ENCODE measurements at places on chromosomes 7 and 10.
A peak's percentile ranks its signal among the peaks of the same experiment; 100 is the strongest.

DNA sequence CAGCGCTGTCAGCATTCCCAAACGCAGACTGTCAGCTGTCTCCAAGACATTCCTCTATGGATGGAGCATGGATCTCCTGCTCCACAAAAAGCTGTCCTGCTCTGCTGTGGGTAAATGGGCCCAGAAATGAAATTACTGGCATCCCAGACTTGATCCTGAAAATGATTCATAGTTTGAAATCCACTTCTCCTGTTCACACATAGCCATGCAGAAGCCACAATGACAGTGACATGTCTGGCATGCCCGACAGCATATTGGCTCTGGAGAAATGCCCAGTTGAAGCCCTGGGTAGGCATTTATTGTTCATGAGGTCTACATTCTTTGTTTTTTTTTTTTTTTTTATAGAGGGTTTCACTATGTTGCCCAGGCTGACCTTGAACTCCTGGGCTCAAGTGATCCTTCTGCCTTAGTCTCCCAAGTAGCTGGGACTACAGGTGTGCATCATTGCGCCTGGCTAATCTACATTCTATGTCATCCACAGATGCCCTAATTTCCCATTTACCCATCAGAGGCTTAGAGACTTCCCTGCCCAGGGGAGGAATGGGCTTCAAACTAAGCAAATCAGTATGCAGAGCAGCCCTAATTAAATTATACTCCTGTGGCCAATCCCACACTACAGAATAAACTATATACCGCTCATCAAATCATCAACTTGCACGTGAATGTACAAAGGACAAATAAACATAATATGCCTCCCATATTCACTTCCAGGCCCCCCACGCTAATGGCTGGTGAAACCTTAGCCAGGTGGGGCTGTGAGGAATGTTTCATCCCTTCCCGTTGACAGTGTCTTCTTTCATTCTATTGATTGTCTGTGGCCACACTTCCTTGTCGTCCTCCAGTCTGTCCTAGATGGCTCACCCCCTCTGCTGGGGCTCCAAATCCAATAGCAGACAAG, 61.8 kb upstream of the EEPD1 start:
- no peak for DNase-seq

GRCh38 chr10:23981520-23982309, 227.2 kb upstream of the KIAA1217 start:
- no peak for DNase-seq

DNA sequence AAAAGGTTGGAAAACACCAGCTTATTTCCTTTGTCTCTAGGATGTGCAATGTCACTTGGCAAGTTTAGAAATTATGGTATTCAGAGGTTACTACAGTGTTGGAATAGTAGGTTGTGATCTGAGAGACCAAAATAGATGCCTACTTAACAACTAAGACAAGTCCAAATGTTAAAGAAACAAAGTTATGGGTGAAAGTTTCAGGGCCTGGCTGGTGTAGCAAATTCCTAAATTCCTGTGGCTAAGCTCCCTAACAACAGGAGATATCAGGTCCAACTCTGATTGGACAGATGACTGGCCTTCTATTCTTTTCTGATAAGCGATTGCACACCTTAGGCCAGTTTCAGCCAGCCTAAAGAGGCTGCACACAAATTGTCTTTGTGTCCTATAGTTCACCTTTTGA, 873.5 kb downstream of the REEP3 start:
- no peak for DNase-seq

DNA sequence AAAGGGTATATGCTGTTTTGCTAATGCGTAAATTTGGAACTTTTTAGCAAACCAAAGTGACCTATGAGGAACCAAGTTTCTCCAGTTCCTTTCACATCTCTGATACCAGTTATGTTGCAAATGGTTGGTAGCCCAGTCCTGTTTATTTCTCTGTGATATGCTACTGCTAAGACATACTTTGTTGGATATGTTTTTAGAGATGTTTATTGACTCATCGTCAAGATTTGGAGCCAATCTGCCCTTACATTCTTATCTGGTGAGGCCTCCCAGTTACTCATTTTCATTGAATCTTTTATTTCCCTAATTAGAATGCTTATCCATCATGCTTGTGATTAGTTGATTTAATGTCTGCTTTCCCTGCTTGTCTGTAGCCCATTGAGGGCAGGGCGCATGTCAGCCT, 58.9 kb downstream of the LRGUK start:
- DNase-seq: no peak

DNA sequence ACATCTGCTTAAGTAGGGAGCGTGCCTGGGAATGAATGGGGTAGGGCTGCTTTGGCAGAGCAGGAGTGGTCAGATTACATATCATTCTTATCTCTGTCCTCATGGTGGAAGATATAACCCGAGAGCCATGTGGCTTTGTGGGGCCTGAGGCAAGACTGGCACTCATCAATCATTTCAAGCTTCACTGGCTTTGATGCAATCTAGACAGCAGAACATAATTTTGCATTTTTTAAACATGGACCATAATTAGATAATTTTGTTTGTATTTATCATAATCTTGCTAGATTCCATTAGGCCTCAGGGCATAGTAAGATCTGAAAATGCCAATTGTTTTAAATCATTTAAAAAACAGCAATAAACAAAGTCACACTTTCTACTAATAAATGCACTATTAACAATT, 480.3 kb downstream of the NXPH1 start:
- no peak for DNase-seq

DNA sequence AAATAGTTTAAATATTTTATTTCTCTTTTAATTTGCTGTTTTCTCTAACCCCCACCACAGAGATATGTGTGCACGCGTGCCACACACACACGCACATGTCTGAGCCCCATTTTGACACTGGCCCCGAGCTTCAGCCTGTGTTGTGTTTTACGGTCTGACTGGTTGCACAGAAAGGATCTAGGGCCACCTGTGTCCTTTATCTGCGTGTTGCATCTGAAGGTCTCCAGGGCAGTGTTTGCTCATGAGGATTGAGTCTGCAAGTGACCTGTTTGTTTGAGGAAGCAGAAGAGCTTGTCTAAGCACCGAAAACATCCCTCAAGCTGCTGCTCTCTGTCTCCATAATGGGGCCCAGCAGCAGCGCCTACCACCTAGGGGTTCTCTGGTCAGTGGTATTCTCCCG, 266.4 kb upstream of the LYZL1 start:
- DNase-seq: peak; percentile 31

GRCh38 chr7:115357703-115357999, 435.8 kb downstream of the MDFIC start:
- DNase-seq: no peak

DNA sequence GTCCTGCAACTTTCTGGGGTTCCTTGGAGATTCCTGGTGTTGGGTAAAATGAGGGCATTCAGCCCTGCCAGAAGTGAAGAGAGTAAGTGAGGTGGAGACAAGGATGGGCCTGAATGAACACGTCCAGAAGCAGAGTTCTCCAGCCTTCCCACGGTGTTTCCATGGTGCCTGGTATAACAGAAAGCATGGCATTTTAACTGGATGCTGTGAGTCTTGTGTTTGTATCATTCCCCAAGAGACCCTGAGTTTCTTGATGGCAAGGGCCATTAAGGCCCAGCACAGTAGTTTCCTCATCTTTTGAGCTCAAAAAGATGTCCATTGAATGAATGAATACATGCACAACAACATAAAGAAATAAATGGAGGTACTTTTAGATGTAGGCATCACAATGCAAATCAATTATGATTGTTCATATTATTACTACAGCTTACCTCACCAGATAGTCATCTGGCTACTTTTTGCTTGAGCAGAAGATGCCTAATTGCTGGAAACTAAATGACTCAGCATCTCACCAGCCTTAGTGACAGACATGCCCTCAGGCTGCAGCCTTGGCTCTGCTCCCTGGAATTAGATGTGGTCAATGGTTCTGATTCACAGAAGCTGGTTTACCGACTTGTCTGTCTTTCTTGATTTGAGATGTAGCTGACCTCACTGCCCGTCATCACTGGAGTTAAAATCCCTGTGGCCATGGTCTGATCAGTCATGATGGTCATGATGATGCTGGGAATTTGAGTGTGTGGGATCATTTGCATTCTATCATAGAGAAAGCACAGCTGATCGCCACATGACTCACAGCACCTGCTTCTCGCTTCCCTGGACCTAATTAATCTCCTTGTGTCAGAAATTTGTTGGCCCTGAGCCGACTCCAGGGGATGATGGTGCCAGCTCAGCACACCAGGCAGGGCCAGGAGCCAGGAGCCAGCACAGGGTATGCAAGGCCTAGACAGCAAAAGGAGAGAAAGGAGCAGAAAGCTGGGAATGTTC, 83.9 kb downstream of the CXCL12 start:
- no peak for DNase-seq

DNA sequence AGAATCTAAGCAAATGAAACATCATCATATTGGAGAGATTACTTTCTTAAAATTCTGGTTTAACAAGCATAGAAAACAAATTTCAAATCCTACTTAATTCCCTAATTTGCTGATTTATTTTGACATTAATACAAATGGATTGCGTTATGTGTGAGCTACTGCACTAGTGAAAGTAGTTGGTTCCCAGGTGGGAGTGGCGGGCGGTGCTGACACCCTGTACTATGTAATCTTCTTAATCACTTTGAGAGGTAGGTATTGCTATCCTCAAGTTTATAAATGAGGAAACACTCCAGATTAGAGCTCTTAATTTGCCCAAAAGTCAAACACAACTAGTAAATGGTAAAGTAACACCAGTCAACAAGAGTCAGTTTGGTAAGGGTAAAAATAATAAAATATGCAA, 131.1 kb downstream of the ELAPOR2 start:
- DNase-seq: no peak

DNA sequence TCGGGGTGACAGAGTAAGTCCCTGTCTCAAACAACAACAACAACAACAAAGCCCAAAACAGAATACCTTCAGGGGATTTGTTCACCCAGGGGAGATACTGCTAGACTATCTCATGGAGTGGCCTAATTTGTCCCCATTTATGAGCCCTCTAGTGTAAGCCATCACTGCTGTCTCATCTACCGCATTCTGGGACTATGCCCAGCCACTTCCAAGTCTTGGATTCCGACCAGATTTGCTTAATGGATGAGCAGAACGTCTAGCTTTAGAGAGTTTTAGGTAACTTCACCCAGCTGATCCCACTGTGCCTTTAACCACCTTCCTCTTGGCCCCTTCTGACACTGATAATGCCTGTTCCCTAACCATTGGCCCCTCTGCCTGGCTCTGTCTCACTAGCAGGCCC, 47.1 kb downstream of the PAPSS2 start:
- no peak for DNase-seq

- no peak for DNase-seq
Observed at GRCh38 chr7:18086165-18087025, 58.7 kb upstream of the PRPS1L1 start.

GRCh38 chr10:6579183-6579903, 733 bp downstream of the PRKCQ start:
- no peak for DNase-seq

- peak; percentile 12 for DNase-seq
Observed at GRCh38 chr10:112552593-112553110, 105.6 kb downstream of the VTI1A start.

DNA sequence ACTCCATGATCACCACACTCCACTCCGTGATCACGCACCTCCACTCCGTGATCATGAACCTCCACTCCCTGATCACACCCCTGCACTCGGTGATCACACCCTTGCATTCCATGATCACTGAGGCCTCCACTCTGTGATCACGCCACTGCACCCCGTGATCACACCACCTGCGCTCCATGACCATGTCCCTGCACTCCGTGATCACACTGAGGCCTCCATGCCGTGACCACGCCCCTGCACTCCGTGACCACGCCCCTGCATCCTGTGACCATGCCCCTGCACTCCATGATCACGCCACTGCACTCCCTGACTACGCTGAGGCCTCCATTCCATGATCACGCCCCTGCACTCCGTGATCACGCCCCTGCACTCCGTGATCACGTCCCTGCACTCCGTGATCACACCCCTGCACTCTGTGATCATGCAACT, 27.1 kb downstream of the STK32C start:
- no peak for DNase-seq

GRCh38 chr10:52442576-52442975, 128.5 kb downstream of the DKK1 start:
- DNase-seq: no peak

GRCh38 chr7:11690395-11690794, 141.6 kb downstream of the THSD7A start:
- no peak for DNase-seq

DNA sequence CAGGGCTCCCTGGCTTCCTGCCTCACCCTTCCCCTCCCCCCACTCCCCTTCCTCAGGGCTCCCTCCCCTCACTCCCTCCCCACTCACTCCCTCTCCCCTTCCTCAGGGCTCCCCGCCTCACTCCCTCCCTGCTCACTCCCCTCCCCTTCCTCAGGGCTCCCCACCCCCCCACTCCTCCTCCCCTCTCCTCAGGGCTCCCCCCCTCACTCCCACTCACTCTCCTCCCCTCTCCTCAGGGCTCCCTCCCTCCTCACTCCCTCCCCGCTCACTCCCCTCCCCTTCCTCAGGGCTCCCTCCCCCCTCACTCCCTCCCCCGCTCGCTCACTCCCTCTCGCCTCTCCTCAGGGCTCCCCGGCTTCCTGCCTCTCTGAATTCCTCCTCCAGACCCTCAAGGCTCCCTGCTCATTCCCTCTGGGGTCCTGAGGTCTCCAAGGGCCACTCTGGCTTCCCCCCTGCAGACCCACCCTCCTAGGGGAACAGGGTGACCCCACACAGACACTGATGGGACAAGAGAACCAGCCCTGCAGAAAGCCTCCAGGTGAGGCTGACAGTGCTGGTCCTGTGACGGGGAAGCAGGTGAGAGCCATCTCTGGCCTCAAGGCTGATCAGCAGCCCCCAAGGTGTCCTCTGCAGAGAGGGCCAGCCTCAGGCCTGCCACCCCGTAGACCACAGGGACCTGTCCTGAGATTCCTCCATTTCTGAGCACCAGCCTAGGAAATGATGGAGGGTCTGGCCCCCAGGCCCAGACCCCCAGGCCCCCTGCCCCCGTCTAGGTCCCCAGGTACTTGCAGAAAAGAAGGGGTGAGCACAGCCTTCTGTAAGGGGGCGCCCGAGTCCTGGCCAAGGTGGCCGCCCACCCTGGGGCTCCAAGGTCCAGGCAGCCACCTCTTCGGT, 47.2 kb downstream of the PWWP2B start:
- no peak for DNase-seq

DNA sequence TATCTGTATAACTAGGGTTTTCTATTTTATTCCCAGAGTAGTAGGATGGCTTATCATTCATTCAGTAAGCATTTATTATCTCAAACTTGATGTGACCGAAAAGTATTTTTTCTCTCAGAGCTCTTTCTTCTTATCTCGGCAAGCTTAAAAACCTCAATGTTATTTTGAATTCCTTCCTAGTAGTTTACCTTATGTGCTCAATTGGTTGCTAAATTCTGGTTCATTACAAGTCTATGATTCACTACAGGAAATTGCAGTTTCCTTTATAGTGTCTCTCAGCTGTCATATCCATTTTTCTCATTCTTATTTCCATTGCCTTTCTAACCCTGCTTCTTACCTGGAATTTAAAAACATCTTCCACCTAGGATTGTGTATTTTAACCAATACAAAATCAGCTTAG, 12.6 kb upstream of the ICA1 start:
- DNase-seq: no peak

DNA sequence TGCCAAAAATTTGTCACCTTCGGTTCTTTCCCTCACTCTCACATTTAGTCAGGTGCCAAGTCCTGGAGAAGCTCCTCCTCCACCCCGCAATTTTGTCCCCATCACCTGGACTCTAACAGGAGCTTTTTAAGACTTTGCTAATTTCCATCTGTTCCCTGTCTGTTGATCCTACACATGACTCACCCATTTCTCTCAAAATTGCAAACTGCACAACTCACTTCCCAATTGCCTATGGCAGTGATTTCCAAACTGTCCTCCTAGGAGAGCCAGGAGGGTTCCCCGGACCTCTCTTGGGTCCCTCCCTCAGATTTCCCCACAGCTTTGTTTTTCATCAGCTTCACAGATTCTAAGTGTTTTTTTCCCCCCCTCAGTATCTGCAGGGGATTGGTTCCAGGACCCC, 120.3 kb downstream of the WNT2 start:
- DNase-seq: no peak
